ENCODE measurements at places on chromosomes 1 and 21.

- no peak for DNase-seq
Measured at GRCh38 chr1:115067161-115067859, 22.0 kb downstream of the TSPAN2 start.

DNA sequence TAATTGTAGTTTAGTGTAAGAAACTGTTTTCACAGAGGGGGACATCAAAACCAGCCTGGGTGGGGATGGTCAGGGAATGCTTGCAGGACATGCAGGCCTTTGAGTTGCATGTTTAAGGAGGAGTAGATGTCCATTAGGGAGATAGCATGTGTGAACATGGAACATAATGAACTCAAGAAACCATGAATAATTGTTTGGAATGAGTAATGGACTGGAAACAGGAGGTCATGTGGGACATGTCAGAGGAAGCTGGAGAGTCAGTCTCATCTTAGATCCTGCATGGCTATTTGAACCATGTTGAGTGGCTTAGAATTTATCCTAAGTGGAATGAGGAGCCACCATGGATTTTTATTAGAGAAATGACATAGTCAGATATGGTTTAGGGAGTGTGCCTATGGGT, 86.4 kb downstream of the RPE65 start:
- DNase-seq: no peak

GRCh38 chr1:111197598-111198284, 2.7 kb downstream of the DENND2D start:
- DNase-seq: peak; percentile 64

- DNase-seq: no peak
Measured at GRCh38 chr21:25960402-25960801, 210.2 kb downstream of the APP start.

DNA sequence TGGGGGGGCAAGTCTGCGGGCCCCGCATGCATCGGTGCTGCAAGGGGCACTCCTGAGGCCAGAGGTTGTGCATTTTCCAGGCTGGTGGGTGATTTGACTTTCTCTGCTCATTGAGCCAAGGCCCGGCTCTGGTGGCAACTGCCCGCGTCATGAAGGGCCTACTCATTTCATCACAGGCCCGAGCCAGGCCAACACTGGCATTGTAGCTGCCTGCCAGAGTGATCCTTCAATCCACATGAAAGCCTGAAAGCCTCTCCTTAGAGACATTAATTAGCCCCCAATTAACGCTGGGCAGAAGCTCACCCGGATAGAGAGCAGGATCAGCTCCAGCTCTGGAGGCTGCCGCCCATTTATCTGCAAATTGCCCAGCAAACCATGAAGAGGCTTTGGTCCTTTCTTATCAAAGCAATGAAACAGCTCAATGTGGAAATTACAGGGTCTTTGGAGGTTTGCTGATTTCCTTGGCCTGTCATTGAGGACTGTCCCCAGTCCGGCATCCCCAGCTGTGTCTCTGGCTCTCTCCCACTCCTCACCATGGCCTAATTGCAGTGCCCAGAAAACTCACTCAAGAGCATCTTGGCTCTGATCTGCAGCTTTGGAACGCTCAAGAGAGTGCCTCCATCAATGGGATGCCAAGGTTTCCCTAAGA, 50.4 kb upstream of the STUM start:
- DNase-seq: no peak

DNA sequence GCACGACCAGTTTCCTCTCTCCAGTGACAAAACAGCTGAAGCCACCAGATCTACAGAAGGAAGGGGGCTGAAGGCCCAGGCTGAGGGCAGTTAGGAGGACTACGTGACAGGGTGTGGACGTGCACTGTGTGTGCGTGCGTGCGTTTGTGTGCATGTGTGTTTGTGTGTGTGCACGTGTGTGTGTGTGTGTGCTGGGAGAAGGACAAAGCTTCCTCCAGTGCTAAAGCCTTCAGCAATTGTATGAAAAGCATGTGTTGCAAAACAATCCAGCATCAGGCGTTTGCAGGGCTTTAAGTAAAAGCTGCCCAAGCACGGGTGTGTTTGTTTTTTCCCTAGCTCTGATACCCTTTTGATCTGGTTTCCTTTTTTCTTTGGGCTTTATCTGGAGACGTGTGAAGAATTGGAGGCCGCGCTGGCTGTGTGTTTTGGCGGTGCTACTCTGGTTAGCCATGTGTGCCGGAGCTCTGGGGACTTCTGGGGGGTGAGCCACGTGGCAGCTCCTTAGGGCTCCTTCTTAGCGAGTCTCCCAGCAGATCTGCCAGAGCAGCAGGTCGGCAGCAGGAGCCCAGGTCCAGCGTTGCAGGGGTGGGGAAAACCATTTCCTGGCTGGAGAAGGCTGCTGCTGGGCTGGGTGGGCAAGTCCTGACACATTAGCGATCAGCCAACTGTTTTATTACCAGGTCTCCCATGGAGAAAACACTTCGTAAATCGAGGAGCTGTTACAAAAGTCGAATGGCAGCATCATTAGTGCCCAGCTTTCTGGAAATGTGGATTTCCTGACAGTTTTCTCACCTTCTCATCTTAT, 73.4 kb downstream of the UCK2 start:
- no peak for DNase-seq

GRCh38 chr1:160429125-160429561, 28.8 kb downstream of the VANGL2 start:
- no peak for DNase-seq

All from activated T-cell treated with anti-CD3 and anti-CD28 coated beads, Interleukin-2, amount 50 U/mL, for 24 hours (primary cell).